Activated naive CD8-positive, alpha-beta T cell treated with anti-CD3 and anti-CD28 coated beads, Interleukin-2, amount 10 ng/mL, durations not matched to agents 7 days and 5 days (primary cell): ENCODE measurements at places on chromosomes 6 and 20.

GRCh38 chr6:149201068-149201655 is 116.3 kb upstream of the TAB2 start:
- no peak for DNase-seq

- no peak for DNase-seq
These were observed 1.7 kb downstream of the GABBR1 start for GRCh38 chr6:29631209-29631810.

DNA sequence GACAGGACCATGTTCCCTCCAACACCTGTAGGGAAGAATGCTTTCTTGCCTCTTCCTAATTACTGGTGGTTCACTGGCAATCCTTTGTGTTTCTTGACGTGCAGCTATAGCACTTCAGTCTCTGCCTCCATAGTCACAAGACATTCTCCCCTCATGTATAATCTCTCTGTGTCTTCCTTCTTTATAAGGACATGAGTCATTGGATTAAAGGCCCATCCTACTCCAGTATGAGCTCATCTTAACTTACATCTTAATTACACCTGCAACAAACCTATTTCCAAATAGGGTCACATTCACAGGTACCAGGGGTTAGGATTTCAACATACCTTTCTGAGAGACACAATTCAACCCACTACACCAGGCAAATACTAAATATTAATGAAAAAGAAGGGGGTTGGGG is 213.6 kb downstream of the RNGTT start:
- DNase-seq: no peak

DNA sequence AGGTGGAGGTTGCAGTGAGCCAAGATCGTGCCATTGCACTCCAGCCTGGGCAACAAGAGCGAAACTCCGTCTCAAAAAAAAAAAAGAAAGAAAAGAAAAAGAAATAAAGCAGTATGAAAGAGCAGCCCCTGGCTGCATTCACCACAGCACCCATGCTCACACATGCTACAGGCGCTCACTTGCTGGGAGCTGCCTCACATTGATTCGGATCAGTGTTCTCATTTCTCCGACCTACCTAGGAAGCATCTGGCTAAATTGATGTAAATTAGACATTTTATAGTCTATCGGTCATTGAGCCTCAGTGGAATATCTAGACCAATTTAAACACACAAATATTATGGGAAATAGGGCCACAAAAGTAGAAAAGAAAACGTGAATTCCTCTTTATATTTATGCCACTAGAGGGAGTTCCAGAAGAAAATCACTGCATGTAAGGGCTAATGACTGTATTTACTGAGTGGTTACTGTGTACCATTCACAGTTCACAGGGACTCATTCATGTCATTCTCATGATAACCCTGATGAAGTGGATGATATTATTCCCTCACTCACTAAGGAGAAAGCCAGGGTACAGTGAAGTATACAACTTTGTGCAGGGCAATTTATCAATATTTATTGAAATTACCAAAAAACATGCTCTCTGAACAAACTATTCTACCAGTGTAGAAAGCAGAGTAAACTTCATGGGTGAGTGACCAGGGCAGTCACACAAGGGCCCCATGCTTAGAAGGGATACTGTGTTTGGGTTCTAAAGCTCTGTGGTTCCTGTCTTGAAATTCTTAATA is 5.3 kb upstream of the MOG start:
- DNase-seq: no peak

DNA sequence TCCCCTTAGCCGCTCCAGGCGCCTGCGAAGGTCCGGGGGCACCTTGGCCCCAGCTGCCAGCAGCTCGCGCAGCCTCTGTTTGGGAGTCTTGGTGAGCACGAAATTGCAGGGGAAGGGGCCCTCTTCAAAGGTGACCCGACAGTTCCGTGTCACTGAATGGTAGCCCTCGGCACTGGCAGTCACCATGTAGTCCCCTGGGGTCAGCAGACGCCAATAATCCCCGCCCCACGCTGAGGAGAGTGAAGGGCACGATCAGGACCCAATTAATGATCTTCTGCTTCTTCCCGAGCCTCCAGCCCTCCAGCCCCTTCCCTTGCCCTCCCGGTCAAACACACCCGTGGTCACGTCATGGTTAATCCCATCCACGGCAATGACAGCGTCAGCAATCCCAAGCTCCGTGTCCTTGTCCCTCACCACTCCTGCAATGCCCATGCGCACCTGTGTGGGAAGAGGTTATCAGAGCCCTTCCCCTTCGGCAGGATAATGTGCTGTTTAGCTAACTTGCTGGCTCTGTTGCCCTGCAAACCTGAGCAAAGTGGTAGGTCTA is 6.2 kb downstream of the CPXM1 start:
- no peak for DNase-seq

GRCh38 chr20:4375881-4376280 is 345.8 kb upstream of the PRND start:
- no peak for DNase-seq

DNA sequence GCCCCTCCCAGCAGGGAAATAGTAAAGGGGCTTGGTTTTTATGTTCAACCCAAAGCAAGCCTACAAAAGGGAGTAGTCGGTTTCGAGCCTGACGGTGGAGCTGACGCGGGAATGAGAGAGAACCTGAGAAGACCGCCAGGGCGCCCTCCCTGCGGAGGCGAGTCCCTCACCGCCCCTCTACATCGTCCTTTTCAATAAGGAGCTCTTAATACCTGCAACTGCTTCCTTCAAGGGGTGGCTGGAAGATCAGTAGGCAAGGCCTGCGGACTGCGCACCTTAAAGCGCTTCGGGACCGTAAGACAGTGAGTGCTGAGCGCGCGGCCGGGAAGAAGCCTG is 709 bp upstream of the ZNF76 start:
- DNase-seq: no peak
